ENCODE measurements at places on chromosomes 11 and 22.

GRCh38 chr11:68037411-68038225 is 1.2 kb upstream of the TCIRG1 start:
- no peak for DNase-seq

DNA sequence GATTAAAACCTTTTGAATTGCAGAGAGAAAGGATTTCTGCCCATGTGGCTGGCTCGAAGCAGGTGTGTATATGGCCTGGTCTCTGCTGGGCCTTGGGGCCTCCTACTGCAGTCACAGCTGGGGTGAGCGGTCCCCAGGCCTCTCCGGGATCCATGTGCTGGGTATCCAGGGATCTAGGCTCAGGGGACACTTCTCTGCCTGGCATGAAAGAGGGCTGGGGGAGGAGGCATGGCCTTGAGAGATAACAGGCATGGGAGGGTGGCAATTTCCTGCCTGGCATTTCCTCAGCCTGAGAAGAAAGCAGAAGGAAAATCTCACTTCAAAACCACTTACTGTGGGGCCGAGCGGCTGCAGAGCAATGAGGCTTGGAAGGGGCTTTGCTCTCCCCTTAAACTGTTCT is 20.3 kb upstream of the PARVG start:
- no peak for DNase-seq

GRCh38 chr11:2303627-2304505 is 2.1 kb downstream of the TSPAN32 start:
- DNase-seq, result no peak

GRCh38 chr11:103594283-103594682 is 442.2 kb upstream of the DDI1 start:
- DNase-seq, result no peak

GRCh38 chr22:44427611-44428470 is 70.2 kb downstream of the RTL6 start:
- DNase-seq, result no peak

GRCh38 chr11:118715245-118715831 is 35.9 kb upstream of the TREH start:
- no peak for DNase-seq

DNA sequence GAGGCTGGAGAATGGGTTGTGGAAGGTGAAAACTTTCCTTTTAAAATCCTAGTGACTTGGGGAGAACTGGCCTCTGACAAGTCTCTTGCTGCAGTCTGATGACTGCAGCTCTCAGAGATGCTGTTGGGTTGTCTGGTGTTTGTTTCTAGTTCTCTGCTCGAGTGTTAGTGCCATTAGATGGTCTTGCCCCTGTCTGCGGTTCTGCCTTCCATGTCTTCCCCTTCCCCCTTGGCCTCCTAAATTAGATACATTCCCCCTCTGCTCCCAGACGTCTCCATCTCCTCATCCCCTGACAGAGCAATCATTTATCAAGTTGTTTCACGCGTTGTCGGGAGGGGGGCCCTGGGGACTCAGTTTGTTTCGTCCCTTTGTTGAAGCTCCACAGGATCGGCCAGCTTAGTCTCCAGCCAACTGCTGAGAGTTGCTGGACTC is 67.7 kb downstream of the CECR2 start:
- no peak for DNase-seq

- DNase-seq, result peak; percentile 88
Observed at GRCh38 chr22:49838771-49839717, 11.4 kb upstream of the BRD1 start.

GRCh38 chr11:64206457-64207255 is at the start of gene FERMT3:
FERMT3 (plus strand) TSS chr11:64206721; CDS start chr11:64207365, 644 bp downstream.
- peak; percentile 57 for DNase-seq

GRCh38 chr22:50014053-50014501 is 1.5 kb upstream of the IL17REL start:
- DNase-seq, result no peak

DNA sequence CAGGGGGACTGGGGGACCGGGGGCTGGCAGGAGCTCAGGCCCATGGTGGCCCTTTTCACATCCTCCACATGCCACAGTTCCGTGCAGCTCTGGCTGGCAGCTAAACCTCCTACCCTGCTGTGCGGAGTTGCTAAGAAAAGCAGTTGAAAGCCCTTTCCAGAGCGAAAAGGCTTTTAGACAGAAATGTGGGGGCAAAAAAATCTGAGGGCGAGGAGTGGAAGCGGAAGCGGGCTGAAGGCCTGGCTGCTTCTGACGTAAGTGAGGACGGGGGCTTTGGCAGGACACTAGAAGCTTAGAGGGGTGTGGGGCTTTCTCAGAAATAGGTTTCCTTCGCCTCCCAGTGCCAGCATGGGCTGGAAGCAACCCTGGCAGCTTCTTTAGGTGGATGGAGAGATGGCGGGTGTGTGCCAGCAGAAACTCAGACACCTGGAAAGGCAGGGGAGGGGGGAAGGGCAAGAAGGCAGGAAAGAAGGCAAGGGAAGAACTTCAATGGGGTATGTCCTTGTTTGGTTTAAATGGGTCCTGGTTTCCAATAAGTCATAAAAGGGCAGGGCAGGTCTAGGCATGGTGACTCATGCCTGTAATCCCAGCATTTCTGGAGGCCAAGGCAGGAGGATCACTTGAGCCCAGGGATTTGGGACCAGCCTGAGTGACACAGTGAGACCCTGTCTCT is 11.2 kb upstream of the DGKZ start:
- no peak for DNase-seq

GRCh38 chr11:32902089-32902665 is 9.6 kb downstream of the QSER1 start:
- no peak for DNase-seq

DNA sequence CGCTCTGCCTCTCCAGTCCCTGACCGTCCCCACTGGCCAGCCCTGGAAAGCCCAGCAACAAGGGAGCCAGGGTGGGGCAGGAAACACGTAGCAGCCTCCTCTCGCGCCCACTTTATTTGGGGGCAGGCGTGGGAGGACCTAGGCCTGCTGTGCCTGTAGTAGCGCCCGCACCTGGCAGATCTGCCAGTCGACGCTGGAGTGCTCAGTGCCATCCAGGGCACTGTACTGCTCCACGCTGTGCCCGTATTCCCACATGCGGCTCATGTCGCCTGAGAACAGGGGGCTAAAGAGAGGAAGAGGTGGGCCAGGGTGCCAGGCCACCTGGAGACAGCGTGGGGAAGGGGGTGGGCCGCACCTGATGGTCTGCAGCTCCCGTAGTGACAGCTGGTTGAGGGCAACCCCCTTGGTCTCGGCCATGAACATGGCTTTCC is 17.0 kb upstream of the DRICH1 start:
- no peak for DNase-seq

DNA sequence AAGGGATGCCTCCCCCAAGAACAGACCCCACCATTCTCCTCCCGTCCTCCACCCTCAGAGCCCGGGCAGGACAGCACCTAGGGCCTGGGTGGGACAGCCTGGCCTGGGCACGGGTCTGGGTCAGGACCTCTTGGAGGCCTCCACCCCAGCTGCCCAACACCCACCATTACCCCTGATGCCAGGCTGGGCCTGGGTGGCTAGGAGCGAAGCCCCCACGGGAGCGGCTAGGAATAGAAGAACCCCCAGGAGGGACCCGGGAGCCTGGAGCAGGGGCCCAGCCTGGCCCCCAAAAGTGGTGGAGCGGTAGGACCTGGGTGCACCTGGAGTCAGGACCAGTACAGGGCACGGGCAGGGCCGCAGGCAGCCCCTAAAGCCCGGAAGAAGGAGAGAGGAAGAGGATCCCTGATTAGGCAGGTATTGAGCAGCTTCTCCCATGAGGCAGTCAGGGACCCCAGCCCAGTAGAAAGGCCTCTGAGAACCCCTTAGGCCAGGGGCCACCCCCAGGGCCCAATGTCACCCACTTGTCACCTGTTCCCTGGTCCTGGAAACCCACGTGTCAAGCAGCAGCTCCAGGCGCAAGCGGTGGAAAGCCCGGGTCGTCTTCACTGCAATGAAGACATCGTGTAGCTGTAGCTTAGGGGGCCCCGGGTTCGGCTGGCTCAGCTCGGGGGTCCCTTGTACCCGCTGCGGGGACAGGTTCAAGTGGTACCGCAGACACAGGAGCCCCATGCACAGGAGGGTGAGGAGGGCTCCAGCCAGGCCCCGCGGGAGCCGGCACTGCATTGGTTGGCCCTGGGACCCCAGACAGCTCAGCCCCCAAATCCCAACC is 575 bp downstream of the MFNG start:
- no peak for DNase-seq

DNA sequence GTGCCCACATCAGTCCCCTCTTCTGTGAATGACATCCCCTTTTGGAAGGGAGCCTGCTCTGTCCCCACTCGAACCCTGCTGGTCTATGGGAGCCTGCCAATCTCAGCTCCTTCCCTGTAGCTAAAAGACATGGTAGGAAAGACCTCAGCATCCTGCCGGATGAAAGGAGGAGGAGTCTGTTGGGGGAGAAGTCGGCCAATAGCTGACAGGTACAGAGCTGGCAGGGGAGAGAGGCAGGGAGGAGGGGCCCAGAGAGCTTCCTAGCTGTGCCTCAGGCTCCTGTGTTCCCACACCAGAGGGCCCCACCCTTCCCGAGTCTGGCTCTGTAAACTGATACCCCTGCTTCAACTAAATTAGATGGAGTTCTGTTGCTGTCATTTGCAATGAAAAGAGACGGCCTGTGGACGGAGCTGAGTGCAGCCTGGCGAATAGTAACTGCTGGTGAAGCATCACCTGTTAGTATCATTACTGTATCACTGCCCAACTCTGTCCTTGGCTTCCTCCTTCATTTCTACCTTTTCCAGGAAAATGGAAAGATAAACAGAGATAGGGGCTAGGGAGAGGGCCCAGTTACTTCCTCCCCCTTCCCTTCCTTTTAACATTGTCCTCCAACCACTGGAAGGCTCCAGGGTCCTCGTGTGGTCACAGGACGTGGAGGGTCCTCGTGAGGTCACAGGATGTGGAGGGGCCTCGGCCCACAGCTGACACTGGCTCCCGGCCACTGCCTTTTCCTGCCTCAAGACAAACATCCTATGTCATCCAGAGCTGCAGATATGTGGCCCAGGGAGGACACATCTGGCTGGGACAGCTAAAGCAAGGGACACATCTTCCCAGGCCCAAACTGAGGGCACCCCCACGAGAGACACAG is 15.1 kb downstream of the FXYD6 start:
- no peak for DNase-seq

GRCh38 chr11:34298871-34299270 is 58.9 kb downstream of the ABTB2 start:
- no peak for DNase-seq

DNA sequence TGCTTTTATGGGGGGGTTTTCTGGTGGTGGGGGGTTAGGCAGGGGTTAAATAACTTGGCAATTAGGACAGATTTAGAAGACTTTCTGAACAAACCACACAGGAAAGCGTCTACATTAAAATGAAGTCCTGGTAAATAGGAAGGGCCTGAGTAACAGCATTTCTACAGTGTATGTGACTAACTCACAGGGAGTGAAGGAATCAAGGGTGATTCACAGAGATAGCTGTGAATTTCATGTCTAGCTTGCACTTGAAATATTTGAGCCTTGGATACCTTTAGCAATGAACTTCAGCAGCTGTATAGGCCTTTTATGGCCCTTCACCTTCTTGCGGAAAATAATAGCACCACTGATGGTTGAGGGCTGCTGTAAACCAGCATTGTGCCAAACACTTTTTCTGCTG is 26.1 kb upstream of the LDHA start:
- no peak for DNase-seq

GRCh38 chr11:120108154-120108784 is 29.6 kb downstream of the TRIM29 start:
- DNase-seq, result peak; percentile 45

- no peak for DNase-seq
Observed at GRCh38 chr11:68954836-68955606, 25.8 kb downstream of the MRGPRD start.

- no peak for DNase-seq
Observed at GRCh38 chr22:37208401-37209139, 3.7 kb downstream of the SSTR3 start.

GRCh38 chr22:22351366-22351765 is 106.8 kb downstream of the VPREB1 start:
- no peak for DNase-seq

- peak; percentile 39 for DNase-seq
Observed at GRCh38 chr11:128720522-128720985, 26.7 kb downstream of the FLI1 start.

DNA sequence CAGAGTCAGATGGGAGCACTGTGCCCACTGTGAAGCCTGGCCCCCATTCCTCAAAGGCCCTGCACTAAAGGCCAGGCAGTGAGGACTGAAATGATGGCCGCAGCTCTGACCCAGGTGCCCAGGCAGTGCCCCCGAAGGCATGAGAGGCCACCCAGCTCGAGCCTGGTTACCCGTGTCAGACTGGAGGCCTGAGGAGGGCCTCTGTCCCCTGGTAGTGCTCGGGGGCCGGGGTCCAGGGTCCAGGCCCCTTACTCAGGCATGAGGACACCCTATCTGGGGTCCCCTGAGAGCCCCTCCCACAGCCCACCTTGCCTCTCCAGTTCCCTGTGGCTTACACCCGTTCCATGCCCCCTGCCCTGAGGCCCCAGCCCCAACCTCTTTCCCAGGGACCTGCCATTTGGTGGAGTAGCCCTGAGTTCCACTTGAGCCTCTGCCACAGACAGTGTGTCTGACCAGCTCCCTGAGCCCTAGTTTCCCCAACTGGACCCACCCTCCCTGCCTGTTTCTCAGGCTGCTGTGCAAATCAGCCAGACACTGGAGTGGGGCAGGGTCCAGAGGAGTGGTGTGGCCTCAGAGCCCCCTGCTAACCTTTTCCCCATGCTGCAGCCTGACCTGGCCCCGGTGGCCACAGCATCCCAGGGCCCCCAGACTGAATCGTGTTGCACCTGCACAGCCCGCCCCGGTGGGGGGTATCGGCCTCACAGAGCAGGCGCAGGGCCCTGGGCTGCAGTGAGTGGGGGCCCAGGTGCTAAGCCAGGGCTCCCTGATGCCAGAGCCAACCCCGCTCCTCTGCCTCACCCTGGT is 10.8 kb upstream of the ANKRD13D start:
- DNase-seq, result no peak

DNA sequence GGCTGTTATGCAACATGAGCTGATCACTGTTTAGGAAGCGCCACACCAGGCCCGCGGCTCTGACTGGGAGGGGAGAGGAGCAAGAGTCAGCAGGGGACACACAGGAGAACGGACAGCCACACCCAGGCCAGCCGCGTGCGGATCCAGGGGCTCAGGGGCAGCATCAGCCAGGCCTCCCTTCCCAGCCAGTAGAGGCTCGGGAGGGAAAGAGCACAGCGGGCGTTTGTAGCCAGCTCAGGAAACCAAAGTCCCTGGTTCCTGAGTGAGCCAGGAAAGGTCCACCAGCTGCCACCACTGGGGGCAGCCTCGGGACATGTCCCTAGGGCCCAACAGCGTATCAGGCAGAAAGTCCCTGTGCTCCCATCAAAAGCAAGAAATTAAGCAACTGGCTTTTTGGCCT is 71.8 kb upstream of the PITPNB start:
- no peak for DNase-seq
